Fibroblast of skin of abdomen (primary cell): ENCODE measurements at places on chromosomes 4 and X.

- DNase-seq, result no peak
These were observed 291.9 kb downstream of the SLC7A11 start for GRCh38 chr4:137950286-137950685.

DNA sequence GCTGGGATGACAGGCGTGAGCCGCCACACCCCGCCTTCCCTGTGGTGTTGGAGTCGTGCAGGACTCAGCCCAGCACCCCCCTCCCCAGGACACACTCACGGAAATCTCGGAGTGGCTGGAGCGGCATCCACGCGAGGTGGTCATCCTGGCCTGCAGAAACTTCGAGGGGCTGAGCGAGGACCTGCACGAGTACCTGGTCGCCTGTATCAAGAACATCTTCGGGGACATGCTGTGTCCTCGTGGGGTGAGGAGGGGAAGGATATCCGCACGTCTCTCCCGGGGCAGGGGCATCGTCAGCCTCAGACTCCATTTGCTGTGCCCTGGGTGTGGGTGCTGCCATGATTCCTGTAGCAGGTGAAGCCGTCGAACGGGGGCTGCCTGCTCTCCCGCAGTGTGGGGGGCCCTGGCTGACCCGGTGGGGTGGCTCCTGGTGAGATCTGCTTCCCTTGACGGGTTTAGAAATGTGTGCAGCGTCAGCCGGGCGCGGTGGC is 10.3 kb downstream of the PLCXD1 start:
- DNase-seq, result no peak

DNA sequence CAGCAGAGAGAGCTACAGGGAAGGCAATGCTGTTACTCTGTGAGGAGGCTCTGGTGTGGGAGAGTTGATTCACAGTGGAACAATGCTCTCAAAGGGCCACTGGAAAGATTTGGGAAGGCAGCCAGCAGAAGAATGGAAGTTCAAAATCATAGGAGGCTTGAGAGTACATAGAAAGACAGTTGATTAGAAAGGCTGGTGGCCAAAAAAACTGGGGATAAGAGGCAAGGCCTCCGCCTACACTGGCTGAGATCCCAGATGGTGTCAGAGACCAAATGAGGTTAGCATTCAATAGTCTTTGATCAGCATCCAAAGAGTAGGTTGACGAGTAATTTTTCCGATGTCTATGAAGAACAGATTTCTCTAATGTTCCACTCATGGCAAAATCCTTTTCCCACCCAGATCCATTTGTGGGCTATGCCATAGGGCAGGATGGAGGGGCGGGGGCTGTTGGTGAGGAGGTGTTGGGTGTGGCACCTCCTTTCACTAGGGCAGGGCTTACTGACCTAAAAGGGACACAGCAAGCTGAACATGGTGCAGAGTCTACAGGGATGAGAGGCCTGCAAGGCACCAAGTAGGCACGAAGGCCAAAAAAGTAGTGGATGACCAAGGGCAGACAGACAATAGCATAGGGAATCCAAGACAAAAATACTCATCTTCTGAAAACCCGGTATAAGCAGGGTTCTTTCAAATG is 15.1 kb downstream of the TEC start:
- DNase-seq, result peak; percentile 94

- no peak for DNase-seq
These were observed 29.2 kb downstream of the NKX1-1 start for GRCh38 chr4:1376841-1377605.

- no peak for DNase-seq
These were observed 108.8 kb downstream of the EFNB1 start for GRCh38 chrX:68937581-68937980.

DNA sequence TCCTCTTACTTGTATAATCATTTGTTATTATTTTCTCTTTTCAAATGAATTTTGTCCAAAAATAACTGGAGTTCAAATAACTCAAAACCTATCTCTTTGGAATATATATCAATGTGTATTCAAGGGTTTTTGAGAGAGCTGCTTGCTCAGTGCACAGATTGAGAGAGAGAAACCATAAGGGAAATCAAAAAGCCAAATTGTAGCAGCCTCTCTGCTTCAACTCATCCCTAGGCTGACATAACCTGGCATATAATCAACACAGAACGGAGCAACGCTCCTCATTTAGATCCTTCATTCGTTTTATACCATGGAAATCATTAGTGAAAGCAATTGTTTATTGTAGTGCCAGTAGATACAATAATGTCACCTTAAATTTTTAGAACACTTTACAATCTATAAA is 1.8 kb upstream of the GPM6A start:
- no peak for DNase-seq

- DNase-seq, result peak; percentile 43
These were observed at the start of gene BANK1 for GRCh38 chr4:101790521-101791181. BANK1 (plus strand) TSS chr4:101790730; CDS start chr4:101790881, 151 bp downstream.
